ENCODE measurements at places on chromosomes 4 and X.

DNA sequence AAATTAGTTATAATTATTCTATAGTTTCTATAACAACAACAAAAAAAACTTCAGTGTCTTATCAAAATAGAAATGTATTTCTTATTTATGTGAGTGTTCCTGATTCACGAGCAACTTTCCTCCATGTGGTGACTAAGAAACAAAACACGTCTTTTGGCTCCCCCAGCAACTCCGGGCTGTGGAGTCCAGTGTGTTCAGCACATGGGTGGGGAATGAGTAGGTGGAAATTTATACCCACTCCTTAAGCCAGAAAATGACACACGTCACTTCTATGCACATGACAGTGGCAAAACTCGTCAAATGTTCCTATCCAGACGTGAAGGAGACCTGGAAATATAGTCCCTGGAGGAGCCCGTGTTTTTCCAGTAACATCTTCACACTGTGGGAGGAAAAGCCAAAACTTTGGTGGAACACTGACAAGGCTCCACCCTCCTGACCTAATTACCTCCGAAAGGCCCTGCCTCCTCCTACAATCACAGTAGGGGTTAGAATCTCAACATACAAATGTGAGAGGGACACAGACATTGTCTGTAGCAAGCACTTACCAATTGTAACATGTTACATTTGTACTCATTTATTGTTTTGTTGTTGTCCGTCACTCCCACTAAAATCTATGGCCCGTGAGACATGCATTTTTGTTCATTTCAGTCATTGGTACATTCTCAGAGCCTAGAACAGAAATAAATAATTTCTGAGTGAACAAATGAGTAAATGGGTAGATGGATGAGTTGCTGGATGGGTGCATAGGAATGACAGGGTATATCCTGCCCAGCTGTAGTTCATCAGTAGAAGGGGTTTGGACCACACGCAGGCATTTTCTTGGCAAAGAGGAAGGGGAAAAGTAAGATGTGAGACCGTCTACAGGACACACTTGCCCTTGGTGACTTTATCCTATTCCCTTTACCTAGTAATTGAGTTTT lies 605.8 kb upstream of the TENM3 start:
- DNase-seq: no peak

DNA sequence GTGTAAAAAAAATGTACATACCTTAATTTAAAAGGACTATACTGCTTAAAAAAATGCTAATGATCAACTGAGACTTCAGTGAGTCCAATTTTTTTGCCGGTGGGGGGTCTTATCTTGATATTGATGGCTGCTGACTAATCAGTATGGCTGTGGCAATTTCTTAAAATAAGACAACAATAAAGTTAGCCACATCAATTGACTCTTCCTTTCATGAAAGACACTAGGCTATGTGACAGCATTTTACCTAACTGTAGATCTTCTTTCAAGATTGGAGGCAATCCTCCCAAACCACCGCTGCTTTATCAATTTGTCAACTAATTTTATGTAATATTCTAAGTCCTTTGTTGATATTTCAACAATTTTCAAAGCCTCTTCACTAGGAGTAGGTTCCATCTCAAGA lies 116.1 kb downstream of the FBXW7 start:
- no peak for DNase-seq

DNA sequence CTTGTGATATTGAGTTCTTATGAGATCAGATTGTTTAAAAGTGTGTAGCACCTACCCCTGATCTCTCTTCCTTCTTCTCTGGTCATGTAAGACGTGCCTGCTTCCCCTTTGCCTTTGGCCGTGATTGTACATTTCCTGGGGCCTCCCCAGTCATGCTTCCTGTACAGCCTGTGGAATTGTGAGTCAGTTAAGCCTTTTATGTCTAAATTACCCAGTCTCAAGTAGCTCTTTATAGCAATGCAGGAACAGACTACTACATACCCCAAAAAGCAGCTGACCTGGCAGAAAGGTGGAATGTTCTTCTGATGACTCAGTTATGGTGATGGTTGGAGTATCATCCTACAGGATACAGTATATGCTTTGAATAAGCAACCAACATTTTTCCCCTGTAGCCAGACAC lies 11.4 kb upstream of the MCUB start:
- DNase-seq: peak; percentile 90

- no peak for DNase-seq
These were observed 7.5 kb downstream of the MSX1 start for GRCh38 chr4:4866866-4867374.

DNA sequence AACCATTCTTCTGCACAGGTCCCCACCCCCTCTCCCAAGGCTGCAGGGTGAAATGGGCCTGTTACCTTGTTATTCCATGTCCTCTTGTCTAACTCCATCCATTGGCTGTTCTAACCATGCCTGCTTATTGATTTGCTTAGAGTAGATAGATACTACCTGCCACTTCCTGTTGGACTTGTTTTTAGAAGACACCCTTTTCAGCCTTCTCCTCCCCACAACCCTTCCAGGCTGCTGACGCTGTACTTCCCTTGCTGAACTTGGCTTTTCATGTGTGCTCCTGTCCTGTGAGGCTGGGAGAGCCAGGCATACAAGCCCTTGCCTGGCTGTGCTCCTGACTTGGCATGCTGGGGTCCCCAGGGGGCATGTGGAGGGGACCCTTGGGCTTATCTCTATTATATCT lies 81.9 kb downstream of the AASDH start:
- no peak for DNase-seq

GRCh38 chr4:121155893-121156292 lies 8.2 kb downstream of the TNIP3 start:
- peak; percentile 86 for DNase-seq

GRCh38 chr4:99856166-99856565 lies 38.1 kb downstream of the LAMTOR3 start:
- peak; percentile 83 for DNase-seq

DNA sequence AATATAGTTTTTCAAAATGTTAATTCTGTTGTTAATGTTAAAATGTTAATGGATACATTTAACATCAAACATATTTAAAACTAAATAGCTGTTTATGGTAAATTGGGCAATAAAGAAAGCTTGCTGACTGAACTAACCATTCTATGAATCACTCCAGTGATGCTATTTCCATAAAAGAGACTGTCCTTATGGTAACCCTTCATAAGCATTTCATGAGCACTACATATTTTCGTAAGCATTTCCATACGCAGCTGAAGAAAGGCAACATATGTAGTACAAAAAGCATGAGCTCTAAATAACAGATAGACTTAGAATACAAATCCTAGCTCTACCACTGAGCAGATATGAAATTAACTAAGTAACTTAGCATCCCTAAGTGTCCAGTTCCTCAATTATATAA lies 188.9 kb downstream of the COL25A1 start:
- no peak for DNase-seq

GRCh38 chr4:23039818-23040217 lies 347.1 kb downstream of the GBA3 start:
- DNase-seq: no peak

- no peak for DNase-seq
These were observed 155.8 kb upstream of the RAI2 start for GRCh38 chrX:18016941-18017340.

DNA sequence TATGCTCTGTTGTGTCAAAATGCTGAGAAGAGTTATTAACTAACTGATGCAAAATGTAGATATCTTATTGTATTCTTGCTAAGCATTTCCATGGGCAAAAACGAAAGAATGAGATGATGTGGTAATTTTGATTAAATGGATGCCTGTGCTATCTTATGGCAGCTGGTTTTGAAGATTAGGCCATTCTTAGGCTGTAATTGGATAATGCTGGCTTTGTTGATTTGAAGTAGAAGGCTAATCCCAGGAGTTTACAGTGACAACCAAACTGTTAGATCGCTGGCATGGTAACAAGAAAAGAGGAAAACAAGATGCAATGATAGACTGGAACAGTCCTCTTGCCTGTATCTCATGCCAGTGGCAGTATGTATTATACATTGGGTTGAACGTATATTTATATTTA lies 74.1 kb upstream of the WDR44 start:
- DNase-seq: no peak

DNA sequence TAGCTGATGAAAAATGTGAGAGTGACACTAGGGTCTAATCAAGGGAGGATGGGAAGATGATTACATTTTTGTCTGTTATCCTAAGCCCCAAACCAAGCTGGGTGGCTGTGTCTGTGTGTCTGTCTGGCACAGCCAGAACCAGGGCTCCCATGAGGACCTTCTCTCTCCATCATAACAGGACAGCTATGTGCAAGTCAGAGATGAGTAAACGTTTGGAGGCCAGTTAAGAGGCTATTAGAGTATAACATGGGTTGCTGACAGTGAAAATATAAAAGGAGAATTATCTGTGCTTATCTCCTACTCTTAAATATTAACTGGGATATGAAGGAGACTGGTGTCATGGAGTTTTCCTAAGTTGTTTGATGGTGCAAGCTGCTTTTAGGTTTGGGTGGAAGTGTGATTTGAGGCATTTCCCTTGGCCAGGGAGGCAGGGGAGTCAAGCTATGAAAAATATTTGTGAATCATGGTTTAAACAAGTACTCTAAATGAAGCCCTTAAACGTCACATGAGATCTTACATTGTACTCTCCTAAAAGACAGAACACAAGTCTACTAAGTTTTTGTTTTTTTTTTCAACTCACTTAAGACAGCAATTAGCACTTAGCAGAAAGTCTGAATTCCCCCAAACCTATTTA lies 156.2 kb downstream of the ENOX2 start:
- no peak for DNase-seq

Data from inflammatory macrophage treated with lipopolysaccharide for 1 hour (primary cell).